Heart right ventricle (tissue), 16 donors: ENCODE measurements at places on chromosomes 4 and X. TPM values are rescaled to one million over a fixed set of nuclear protein-coding genes. Genes with fewer than 3 reads are reported as not detected.

DNA sequence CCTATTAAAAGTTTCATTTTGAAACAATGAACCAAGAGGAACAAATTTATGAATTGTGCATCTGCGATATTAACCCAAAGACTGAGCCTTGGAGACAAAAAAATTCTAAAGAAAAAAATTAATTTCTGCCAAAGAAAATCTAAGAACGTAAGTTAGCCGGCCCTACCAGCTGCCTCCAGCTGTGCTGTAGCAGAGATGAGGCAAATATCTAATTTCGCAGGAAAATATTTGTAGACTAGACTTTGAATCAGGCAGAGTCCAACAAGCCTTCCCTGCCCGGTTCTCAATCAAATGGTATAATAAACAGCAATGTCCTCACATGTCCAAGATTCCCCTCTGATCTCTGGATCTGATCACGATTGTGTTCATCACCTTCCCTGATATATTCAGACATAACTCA lies 21.2 kb upstream of the SMIM20 start:
- DNase-seq: peak; percentile 20

- DNase-seq: no peak
Observed at GRCh38 chrX:21738210-21738949, 19.5 kb downstream of the SMPX start.

- no peak for DNase-seq
Observed at GRCh38 chrX:9788911-9789310, 2.7 kb downstream of the SHROOM2 start.

Gene XAGE1B
- total RNA-seq: not detected

Gene USP11
- total RNA-seq: 69.4 TPM

DNA sequence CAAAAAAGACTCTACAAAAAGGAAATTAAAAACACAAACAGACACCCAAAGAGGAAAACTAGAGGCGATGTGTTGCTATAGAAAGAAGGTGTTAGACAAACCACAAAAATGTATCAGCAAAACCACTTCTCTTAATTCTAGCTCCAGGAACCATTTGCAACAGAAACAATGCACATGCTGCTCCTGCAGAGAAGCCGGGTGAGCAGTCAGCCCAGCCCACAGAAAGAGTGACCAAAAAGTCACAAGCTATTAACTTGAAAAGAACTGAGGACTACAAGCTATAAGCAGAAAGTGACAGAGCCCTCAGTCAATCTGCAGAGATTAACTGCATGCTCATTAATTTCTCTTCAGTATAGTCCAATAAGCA lies 96.2 kb upstream of the KLHL13 start:
- no peak for DNase-seq

Gene CXCL11
- total RNA-seq: 0.60 TPM

Gene UGT2B17
- total RNA-seq: not detected

Gene IL15
- total RNA-seq: 2.9 TPM

Gene TCP11X2
- not detected for total RNA-seq

Gene PABPC1L2B
- not detected for total RNA-seq

DNA sequence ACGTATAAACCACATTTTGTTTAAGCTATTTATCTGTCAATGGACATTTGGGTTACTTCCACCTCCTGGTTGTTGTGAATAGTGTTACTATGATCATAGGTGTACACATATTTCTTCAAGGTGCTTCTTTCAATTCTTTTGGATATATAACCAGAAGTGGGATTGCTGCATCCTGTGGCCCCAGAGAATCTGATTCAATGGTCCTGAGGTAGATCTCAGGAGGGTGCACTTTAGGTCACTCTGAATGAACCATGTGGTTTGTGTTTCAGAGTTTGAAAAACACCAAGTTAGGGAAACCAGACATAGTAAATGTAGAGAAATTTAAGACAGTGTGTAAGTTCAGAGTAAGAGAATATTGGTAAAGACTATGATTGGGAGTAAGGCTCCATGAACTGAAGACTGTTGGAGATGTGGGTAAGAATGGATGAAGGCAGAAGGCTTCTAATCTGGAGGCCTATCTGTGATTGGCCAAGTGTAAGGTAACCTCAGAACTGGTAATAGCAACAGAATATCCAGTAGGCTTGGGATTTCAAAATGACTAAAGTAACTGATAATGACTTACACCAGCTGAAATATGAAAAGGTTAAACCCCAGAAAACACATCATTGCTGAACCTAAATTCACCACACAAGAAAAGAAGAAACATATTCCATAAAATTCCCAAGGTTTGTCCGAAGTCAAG lies 236.9 kb downstream of the CAMK2D start:
- no peak for DNase-seq

DNA sequence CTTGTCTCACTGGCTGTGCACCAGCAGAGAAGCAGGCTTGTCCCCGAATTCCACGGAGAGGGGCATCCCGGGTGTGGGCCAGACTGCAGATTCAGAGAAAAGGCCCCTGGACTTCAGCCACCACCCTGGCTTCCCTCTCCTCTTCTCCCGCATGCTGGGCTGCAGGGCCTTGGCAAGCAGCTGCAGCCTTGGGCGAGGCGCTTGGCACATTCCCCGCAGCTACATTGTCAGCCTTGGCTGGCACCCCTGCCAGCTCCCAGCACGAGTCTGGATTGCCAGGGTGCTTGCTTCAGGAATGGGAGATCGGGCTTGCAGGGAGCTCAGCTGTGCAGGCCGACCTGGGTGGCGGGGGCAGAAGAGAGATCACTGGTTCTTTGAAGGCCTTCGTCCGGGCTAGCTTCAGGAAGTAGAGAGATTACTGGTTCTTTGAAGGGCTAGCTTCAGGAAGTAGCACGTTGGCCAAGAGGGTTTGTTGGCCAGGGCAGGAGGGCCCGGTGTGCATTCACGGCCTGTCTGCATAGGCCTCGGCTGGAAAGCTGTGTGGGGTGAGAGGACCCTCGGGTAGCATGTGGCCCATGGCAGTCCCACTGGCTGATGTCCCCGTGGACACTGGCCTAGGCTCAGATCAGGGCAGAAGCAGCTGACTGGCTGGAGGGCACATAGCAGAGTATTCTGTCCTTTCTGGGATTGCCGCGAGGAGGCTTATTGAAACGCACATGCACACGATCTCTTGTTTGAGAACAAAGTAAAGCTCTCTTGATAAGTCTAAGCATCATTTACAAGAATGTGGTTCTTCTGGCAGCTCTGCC lies 2.7 kb downstream of the ABCD1 start:
- peak; percentile 50 for DNase-seq

GRCh38 chr4:473570-474457 lies 25.1 kb downstream of the ZNF721 start:
- DNase-seq: peak; percentile 91

GRCh38 chrX:72475952-72476668 lies 96.5 kb downstream of the HDAC8 start:
- no peak for DNase-seq

- no peak for DNase-seq
Observed at GRCh38 chr4:150155391-150155790, 77.1 kb downstream of the DCLK2 start.

Gene GPR50
- total RNA-seq: not detected

DNA sequence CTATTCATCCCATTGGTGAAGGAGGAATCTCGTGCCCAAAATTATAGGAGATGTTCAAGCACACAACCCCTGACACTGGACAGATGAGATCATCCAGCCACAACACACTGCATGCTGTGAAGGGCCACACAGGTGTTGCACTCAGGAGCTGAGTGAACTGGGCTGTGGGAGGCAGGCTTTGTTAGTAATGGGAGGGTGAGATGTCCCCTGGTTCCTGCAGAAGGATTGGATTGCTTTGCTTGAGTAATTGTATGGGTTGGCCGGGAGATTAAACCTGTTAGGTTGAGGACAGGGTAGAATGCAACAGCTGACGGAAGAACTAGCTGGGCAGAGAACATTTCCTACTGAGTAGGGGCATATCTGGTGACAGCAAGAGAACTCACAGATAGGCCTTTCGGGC lies 152.2 kb downstream of the TACR3 start:
- DNase-seq: no peak

GRCh38 chr4:7886007-7886973 lies 53.4 kb downstream of the AFAP1 start:
- DNase-seq: no peak

GRCh38 chr4:56149591-56149990 lies 200.8 kb downstream of the CEP135 start:
- no peak for DNase-seq

Gene ERVMER34-1
- 3.6 TPM for total RNA-seq

Gene IL1RAPL1
- 3.8 TPM for total RNA-seq

DNA sequence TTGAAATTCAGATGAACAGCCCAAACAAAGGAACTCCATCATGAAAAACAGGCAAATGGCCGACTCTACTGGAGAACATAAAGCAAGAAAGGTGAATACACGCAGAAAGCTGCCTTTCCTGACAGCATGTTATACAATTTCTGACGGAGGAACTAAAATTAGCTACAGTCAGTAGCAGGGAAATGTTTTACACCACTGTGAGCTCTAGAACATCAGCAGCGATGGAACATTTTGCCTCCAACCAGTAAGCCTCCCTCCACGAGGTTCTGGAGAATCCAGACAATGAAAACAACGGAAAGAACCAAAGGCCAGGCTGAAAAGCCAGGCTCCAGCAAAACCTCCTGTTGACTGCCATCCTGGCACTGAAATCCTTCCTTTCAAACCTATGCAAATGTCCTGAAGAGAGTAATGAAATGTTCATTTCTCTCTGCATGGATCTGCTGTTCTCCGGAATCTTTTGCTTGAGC lies 78.9 kb downstream of the IRF2 start:
- no peak for DNase-seq

GRCh38 chrX:86946569-86946968 lies 571.0 kb upstream of the KLHL4 start:
- no peak for DNase-seq

DNA sequence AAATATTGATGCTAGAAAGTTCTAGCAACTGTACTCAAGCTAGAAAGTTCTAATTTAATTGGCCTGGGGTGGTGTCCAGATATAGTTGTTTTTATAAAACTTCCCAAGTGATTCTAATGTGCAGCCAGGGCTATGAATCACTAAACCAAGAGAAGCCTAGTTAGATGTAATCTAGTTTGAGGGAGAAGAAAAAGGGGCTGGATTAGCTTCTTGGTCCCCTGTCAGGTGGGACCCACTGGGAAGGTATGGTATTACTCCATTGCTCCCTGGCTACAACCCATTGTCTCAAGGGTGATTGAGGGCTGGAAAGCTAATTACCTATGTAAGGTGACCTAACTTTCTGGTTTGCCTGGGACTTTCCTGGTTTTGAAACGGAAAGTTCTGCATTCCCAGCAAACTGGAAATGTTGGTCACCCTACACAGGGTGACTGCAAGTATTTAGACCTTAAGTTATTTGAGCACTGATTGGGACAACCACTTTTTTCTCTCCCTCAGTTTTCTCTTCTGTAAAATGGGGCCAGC lies 23.9 kb upstream of the MSN start:
- no peak for DNase-seq

Gene HTRA3
- total RNA-seq: 49.5 TPM

GRCh38 chr4:58119298-58119697 lies 1009.1 kb upstream of the IGFBP7 start:
- DNase-seq: no peak

DNA sequence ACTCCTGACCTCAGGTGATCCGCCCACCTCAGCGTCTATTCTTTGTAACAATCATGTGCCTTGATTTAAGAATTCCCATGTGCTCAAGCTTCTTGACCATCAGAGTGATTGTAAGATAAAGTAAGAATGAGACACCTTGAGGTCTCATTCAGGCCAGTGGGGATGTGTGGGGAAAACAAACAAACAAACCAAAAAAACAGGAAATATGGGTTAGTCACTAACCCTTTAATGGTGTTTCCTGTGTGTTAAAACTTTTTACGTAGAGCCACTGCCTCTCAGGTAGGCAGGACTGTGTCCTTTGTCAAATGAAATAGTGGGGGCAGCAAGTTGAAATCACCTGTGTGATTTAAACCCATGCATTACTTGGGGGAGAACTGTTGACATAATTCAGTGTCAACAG lies 91.5 kb upstream of the DHRSX start:
- no peak for DNase-seq

GRCh38 chrX:68417651-68418050 lies 15.6 kb downstream of the OPHN1 start:
- DNase-seq: no peak

Gene CT45A1
- total RNA-seq: not detected

Gene PABPC1L2A
- total RNA-seq: not detected

GRCh38 chr4:149993030-149993429 lies 85.2 kb upstream of the DCLK2 start:
- no peak for DNase-seq

DNA sequence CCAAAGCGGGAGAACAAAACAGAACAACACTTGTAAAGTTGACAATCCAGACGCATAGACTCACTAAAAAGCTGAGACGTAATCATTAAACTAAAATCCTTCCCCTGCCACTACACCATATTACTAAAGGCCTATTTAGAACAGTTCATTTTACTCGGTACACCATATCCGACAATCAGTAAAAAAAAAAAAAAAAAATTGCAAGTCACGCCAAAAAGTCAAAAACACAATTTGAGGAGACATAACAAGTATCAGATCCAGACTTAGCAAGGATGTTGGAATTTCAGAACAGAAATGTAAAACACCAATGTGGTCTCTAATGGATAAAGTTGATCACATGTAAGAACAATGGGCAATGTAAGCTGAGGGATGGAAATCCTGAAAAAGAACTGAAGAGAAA lies 1899.4 kb downstream of the STIM2 start:
- DNase-seq: no peak

DNA sequence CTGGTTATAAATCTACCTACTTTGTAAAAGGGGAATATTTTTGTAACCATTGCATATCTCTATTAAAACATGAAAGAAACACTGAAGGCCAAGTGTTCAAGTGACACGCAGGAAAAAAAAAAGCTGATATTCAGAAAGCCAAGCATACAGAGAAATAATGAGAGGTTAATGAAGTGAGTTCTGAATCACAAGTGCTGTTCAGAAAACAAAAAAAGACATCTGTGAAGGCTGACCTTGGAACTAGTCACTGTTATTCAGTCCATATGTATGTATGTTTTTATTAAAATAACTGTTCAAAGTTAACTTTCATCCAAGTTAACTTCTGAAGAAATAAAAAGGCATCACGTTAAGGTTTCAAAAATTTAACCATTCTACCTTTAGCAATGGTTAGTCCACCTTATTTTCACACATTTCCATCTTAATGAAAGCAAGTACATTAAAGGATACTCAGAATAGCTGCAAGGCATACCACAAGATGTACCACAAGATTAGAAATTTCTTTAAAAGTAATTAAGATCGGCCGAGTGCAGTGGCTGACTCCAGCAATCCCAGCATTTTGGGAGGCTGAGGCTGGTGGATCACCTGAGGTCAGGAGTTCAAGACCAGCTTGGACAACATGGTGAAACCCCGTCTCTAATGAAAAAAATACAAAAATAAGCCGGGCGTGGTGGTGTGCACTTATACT lies 31.4 kb downstream of the SH3RF1 start:
- DNase-seq: no peak

GRCh38 chr4:106671716-106672115 lies 303.1 kb upstream of the GIMD1 start:
- no peak for DNase-seq
